ENCODE measurements at places on chromosomes 7 and 10. TPM values are rescaled to one million over a fixed set of nuclear protein-coding genes. Genes with fewer than 3 reads are reported as not detected.

The DEPP1 gene
- 42.0 TPM for total RNA-seq

The IFIT1 gene
- 13.6 TPM for total RNA-seq

The PHKG1 gene
- 2.3 TPM for total RNA-seq

The NUDCD3 gene
- total RNA-seq: 104 TPM

The FOXI2 gene
- total RNA-seq: not detected

The CCAR1 gene
- total RNA-seq: 72.5 TPM

The FAM237B gene
- not detected for total RNA-seq

The RSPH10B gene
- total RNA-seq: 4.6 TPM

The TSPAN14 gene
- 112 TPM for total RNA-seq

The ADAM12 gene
- 1.0 TPM for total RNA-seq

The PILRA gene
- 22.0 TPM for total RNA-seq

The ICA1 gene
- total RNA-seq: 51.3 TPM

The ACTR1A gene
- 92.6 TPM for total RNA-seq

The PAX4 gene
- total RNA-seq: not detected

The TUBAL3 gene
- not detected for total RNA-seq

The INA gene
- total RNA-seq: not detected

The KLF14 gene
- total RNA-seq: not detected

The SVIL gene
- total RNA-seq: 82.8 TPM

The ACTL6B gene
- not detected for total RNA-seq

The ASAH2 gene
- total RNA-seq: 0.11 TPM

The TMEM176B gene
- total RNA-seq: 32.3 TPM

The UBTD1 gene
- 40.6 TPM for total RNA-seq

The FUOM gene
- 15.4 TPM for total RNA-seq

The VWDE gene
- total RNA-seq: 4.4 TPM

The CACNA2D1 gene
- total RNA-seq: 9.0 TPM

The TFAM gene
- total RNA-seq: 27.9 TPM

The C10orf95 gene
- 19.9 TPM for total RNA-seq

The SPDYE11 gene
- total RNA-seq: not detected
